COR-L47 (cell line): ENCODE measurements at places on chromosomes 5 and 9.

GRCh38 chr9:105295986-105296385, 51.5 kb downstream of the SLC44A1 start:
- no peak for DNase-seq

DNA sequence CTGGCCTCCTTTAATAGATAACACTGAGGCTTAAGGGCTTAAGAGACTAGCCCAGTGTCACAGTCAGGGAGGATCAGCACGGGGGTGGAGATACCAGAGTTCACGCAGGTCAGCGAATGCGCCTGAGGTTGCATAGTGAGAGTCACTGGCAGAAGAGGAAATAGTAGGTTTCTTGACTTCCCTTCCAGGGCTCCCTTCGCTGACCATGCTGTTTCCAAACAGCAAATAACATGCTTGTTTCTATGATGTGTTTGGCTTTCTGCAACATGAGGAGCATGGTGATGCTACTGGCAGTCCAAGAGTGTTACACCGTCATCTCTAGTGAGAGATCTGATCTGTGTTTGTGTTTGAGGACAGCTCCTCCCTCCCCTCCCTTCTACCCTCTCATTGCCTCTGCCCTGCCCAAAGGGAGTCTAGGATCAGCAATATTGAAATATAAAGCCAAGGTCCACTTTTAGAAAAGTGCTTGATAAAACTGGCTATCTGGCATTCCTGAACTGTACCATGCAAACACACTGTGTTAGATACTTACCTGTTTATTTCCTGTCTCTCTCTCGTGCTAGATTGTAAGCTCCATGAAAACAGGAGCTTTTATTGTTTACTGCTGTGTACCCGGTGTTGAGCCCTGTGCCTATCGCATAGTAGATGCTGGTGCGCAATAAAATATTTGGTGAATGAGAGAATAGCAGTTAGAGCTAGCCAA, 12.3 kb downstream of the TLE4 start:
- no peak for DNase-seq

DNA sequence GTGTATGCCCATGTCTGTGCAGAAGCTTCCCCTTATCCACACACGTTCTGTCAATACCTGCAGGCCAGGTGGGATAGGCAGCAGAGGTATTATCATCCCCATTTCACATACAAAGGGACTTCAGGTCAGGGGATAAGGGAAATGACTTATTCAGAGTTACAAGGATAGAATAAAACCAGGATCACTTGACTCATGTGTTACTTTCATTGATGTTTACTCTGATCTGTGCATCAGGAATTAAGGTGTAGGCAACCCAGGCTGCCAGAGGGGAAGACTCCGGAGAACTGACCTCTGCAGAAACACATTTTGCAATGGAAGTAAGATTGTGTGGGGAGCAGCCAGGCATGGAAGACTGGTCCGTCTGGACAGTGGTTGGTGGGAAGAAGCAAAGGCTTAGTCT, 74.2 kb upstream of the FSTL4 start:
- DNase-seq = no peak

DNA sequence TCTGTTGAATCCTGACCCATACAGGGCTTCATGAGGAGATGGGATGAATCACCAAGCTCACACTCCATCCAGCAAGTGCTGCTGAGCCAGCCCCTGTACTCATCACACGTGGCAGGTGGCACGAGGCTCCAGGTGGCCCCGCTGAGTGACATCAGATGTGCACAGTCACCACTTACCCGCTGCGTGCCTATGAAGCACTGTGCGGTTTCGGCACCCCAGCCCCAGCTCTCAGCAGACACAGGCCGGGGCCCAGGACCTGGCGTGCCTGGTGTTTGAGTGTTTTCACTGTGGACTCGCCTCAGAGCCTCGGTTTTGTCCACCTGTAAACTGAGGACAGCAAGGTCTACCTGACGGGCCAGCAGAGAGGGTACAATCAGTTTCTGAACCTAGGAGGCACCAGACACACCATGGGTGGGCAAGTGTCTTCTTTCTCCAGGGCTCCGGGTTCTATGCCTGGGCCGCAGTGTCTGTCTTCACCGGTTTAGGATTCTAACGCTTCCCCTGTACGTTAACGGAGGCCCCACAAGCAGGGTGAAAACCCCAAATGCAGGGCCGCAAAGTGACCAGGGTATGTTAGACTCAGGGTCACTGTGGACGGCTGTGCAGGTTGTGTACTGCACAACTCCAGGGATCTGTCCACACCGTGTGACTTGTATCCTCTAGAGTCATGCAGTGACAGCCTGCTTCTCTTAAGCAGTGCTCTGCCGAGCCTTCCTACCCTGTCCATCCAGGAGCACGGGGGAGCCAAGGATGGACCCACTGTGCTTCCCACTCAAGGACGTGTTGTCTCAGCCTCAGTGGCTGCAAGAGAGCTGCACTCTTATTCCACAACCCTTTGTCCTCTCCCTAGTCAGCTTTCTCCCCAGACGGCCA, 44.3 kb upstream of the COL5A1 start:
- DNase-seq = no peak

- no peak for DNase-seq
These were observed 19.9 kb downstream of the GOLM1 start for GRCh38 chr9:86079421-86079831.

GRCh38 chr9:121929893-121930875, 162.9 kb downstream of the TTLL11 start:
- no peak for DNase-seq

DNA sequence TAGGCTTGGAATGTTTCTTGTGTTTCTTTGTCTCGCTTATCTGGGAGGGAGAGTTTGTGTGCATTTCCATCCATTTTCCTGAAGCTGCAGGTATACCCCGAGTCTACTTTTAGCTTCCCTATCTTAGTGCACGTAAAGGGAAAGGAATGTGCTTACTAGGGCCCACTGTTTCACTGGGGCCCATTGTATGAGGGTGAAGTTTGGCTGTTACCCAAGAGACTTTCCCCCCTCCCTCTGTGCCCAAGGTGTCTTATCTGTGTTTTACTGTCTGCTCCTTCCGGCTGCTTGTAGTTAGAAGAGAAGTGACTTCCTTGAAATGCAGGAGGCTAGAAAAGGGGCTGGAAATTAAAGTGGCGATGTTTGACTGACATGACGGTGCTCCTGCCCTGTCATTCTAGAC, 12.1 kb upstream of the BTNL3 start:
- DNase-seq = no peak
